Urinary bladder (tissue), 4 donors: ENCODE measurements at places on chromosomes 6 and 20. TPM values are rescaled to one million over a fixed set of nuclear protein-coding genes. Genes with fewer than 3 reads are reported as not detected.

- DNase-seq, result no peak
These were observed 70.0 kb upstream of the SUPT3H start for GRCh38 chr6:45447716-45448115.

GRCh38 chr6:122604676-122605075, 5.5 kb upstream of the PKIB start:
- no peak for DNase-seq

- no peak for DNase-seq
These were observed 79.5 kb downstream of the ZMYND8 start for GRCh38 chr20:47276851-47277534.

DNA sequence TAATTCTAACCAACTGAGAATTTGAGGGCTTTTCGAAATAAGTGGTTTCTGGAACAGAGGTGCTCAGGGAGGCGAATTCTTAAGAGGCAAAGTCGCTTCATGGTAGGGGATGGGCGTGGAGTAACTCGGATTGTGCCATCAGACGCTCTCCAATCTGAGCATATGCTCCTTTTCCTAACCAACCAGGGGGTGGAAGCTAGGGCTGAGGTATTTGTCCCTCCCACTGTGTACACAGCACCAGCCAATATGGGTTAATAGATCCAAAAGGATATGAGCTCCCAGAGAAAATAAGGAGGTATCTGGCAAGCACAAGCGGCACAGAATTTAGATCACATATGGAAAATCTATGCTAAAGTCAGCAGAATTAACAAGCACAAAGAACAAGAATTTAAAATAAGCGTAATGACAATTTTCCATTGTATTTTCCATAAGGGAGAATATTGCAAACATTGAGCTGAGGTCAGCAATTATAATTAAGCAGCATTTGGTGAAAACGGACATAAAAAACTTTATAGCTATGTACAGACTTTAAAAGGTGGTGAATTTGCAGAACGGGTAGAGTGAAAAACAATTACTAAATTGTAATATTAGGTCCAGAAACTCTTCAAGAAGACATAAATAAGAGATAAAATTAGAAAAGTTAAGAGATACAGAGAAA, 55.0 kb upstream of the PHACTR1 start:
- DNase-seq, result no peak

DNA sequence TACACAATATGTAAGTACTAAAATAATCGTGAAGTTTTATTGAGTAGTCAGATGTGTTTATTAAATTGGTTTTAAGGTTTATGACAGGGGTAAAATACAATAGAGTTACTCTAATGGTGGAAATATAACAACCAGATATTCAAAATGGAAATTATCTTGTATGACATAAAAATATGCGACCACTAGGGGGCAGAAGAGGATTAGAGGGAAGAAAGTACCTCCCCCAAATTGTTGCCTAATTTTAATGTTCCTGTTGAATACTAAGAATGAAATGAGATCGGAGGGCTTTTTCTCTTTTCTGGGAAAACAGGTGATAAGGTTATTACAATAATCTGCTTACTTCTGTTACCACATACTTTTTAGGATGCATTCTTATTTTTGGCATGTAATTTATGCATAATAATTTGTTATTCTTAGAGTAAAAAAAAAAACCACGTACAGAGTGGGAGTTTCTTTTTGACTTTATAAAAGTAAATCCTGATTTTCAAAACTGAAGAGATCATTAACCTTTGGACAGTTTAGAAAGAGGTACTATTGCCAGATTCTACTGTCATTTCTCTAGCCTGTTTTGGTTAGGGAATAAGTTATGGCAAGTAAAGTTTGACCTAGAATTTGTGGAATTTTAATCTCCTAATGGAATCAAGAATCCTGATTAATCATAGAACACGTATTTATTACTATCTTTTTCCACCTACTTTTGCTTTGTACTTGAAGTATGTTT, 159.2 kb downstream of the CD109 start:
- no peak for DNase-seq

- no peak for DNase-seq
These were observed 407.6 kb upstream of the MANEA start for GRCh38 chr6:95169775-95170174.

GRCh38 chr6:56852260-56853010, 102.5 kb upstream of the BEND6 start:
- DNase-seq, result no peak

The OR2B6 gene
- polyA plus RNA-seq, result not detected

The SEC23B gene
- polyA plus RNA-seq, result 15.1 TPM

The NHLRC1 gene
- polyA plus RNA-seq, result 2.4 TPM
